CD8-positive, alpha-beta memory T cell (primary cell): ENCODE measurements at places on chromosomes 2 and 18. TPM values are rescaled to one million over a fixed set of nuclear protein-coding genes. Genes with fewer than 3 reads are reported as not detected.

DNA sequence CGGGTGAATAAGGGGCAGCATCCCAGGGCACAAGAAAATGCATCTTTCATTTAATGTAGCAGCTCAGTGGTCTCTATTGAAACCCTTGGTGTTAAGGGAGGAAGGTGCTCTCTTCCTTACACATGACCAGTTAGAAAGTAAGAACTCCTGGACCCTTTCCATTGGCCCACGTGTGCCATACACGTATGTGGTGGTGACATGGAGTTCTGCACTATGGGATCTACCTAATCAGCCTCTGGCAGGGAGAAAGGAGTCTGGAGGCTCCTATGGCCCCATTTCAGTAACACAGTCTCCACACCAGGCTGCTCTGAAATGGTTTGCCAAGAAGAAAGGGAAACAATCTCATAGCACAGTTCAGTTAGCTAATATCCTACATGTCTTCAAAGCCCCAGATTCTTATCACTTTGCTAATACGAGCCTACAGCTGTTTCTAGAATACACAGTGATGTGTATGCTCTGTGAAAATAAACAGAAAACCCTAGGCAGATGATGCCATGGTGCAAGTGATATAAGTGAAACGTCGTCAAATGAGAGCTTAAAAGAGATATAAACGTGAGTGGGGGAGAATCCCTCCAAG, 7.0 kb downstream of the EFEMP1 start:
- H3K4me3 ChIP-seq: no peak overlapping the region
- no peak overlapping the region for H3K27ac ChIP-seq
- DNase-seq: no peak
- no peaks in the 10 kb centered on the region for H3K27me3 ChIP-seq
- no peaks in the 10 kb centered on the region for H3K4me1 ChIP-seq
- H3K36me3 ChIP-seq: no peaks in the 10 kb centered on the region

GRCh38 chr2:186576614-186577013, 13.2 kb upstream of the ITGAV start:
- no peaks in the 10 kb centered on the region for H3K36me3 ChIP-seq
- no peaks in the 10 kb centered on the region for H3K4me1 ChIP-seq
- no peak overlapping the region for H3K27ac ChIP-seq
- H3K27me3 ChIP-seq: no peaks in the 10 kb centered on the region

DNA sequence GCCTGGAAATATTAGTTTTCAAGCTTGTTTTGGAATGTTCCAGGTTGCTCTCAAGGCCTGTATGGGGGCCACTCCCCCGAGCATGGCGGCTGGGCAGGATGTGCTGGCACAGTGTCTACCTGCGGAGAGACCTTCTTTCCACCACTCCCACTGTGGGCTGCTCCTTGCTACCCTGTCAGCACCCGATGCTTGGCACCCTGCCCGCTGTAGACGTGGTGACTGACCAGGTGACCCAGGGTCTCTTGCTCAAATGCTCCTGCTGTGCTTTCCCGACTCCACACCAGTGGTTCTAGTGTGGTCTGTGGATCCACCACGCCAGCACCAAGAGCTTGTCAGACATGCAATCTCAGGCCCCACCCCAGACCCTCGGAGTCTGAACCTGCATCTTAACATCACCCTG, 213.3 kb downstream of the SH3BP4 start:
- no peak for DNase-seq
- no peak overlapping the region for H3K4me3 ChIP-seq
- no peaks in the 10 kb centered on the region for H3K36me3 ChIP-seq
- peaks cover 8% of the 10 kb centered on the region for H3K27me3 ChIP-seq
- H3K27ac ChIP-seq: no peak overlapping the region

DNA sequence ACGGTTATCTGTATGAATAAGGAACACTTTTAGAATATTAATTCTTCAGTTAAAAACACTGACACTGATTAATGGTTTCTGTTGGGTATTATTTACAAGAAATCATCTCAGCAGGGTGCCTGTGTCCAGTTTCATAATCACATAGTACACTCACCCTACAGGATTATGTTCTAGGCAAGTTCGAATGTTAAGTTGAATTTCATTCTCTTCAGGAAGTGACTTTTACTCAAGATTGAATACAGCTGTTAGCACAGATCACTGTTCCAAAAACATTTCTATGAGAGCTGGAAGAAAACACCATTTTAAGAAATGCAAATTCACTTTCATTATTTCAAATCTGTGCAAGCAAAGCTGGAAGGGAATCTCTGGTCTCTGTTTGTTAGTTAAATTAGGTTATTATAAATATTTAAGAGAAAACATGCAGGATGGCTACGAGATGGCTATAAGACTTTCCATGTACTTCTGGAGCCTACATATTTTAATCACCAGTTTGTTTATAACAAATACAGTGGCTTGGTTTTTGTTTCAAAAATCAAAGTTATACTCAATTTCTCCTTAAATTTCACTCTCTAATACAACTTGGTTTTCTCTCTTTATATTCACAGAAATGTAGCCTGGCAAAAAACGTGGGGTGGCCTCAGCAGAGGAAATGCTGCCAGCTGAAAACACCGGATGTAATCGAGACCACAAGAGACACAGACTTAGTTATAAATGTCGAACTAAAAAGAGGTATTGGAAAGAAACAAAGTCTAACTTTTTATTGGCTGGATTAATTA, 65.8 kb downstream of the RBMS1 start:
- H3K27me3 ChIP-seq: no peaks in the 10 kb centered on the region
- H3K27ac ChIP-seq: no peak overlapping the region
- DNase-seq: peak; percentile 24

- no peaks in the 10 kb centered on the region for H3K4me1 ChIP-seq
- H3K36me3 ChIP-seq: no peaks in the 10 kb centered on the region
- H3K4me3 ChIP-seq: no peak overlapping the region
- no peaks in the 10 kb centered on the region for H3K27me3 ChIP-seq
- H3K27ac ChIP-seq: no peak overlapping the region
- DNase-seq: no peak
Observed at GRCh38 chr2:155372969-155373368, 674.5 kb downstream of the KCNJ3 start.

Gene TUBB8B
- total RNA-seq: not detected
